Motor neuron (in vitro differentiated cells): ENCODE measurements at places on chromosomes 6 and 20.

GRCh38 chr6:113276601-113277000, 580.5 kb upstream of the MARCKS start:
- ATAC-seq, result no peak

- no peak for ATAC-seq
These were observed 6.4 kb downstream of the CNKSR3 start for GRCh38 chr6:154504102-154504501.

GRCh38 chr20:8421981-8422380, 289.9 kb downstream of the PLCB1 start:
- no peak for ATAC-seq

GRCh38 chr20:52031206-52031562, 160.4 kb downstream of the ZFP64 start:
- ATAC-seq, result no peak

DNA sequence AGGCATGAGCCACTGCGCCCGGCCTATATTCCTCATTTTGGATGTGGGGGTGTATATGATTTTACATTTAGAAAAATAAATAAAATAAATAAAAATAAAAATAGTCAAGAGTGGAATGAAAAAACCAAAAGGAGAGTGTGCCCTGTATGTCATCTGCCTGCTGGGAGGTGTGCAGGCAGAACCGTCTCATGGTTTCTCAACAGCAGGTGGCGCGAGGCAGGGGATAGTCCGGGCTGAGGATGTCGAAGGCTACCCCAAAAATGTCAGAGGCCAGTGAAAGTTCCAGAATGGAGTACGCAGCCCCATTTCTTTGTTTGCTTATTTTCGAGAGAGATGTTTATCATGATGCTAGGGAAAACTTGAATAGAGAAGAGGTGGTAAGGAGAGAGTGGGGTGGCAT, 16.4 kb upstream of the KIF16B start:
- no peak for ATAC-seq

DNA sequence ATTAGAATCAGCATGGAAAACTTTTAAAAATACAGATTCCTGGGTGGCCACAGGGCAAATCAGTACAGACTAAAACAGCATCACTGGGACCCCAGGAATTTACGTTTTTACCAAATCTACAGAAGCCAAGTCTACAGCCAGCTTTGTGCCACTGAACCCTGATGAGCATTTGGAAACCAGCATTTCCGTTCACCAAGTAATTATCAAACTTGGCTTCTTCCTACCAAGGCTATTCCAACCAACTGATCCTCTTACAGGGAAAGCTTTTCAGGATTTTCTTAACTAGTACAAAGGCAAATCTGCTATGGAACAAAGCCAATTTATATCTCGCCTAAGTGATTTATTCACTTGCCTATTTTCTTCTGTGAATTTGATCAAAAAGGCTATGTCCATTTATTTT, 47.0 kb downstream of the PLAGL1 start:
- no peak for ATAC-seq
